ENCODE measurements at places on chromosomes 11 and 22.

GRCh38 chr22:28795932-28796856, 4.2 kb downstream of the XBP1 start:
- no peak for DNase-seq

GRCh38 chr11:67371189-67371910, 2.0 kb downstream of the CLCF1 start:
- DNase-seq = peak; percentile 78

- DNase-seq = no peak
These were observed 17.5 kb upstream of the FOLR1 start for GRCh38 chr11:72174302-72175070.

DNA sequence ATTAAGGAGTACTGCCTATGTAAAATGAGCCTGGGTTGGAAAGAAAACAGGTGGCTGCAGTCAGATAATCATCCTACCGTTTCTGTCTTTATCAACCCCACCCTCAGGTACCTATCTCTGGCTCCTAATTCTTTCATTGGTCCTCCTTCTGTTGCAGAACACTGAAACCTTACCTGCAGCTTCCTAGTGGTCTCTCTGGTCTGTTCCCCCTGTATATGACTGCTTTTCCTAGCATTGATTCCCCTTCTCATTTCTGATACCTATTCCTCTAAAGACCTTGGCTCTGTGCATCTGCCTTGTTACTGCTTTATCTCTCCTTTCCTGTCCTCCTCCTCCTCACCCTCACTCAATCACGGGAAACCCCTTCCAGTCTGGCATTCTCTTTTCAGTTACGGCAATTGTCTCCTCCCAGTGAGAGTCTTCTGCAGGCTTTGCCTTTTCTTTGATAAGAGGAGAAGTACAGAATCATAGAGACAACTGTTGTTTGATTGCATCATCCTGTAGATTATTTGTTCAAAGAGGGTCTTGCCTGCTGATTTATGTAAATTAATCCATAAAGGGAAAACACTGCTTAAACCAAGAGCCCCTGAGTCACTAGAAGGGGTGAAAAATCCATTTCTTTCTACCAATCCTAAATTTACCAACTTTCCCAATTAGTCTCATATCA, 301.2 kb downstream of the AASDHPPT start:
- DNase-seq = no peak

DNA sequence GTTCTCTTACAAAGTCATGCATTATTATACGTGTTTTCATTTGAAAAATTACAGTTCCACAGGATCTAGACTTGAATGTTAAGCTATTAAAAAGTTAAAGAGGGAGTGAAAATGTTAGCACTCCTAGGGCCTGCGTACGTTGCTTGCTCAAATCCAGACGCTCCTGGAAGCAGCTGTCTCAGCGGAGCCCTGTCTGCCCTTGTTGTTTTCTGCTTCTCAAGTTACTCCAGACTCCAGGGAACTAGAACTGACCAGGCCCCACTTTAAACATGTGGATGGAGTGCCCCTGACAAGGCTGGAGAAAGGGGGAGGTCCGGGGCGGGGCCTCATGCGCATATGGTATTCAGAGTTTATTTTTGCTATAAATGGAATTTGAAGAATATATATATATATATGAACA, 9.6 kb downstream of the PARVB start:
- DNase-seq = peak; percentile 68

- DNase-seq = peak; percentile 68
These were observed 44.1 kb downstream of the GNB1L start for GRCh38 chr22:19810381-19811201.

DNA sequence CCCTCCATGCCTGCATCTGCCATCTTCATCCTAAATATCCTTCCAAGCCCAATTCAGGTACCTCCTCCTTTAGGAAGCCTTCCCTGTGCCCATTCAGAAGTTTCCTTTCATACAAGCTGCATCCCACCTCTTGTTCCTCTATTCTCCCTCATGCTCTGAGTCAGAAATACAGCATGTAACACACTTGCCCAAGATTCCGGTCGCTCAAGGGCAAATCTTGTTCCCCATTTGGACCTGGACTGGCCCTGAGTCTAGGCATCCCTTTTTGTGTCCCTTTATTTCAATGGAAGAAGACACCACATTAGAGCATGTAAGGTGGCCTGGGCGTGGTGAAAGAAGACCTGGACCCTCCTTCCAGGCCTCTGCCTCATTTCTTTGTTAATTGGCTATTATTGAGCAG, 38.5 kb downstream of the RTL6 start:
- no peak for DNase-seq

GRCh38 chr11:132263241-132263640, 892.8 kb downstream of the NTM start:
- DNase-seq = no peak

DNA sequence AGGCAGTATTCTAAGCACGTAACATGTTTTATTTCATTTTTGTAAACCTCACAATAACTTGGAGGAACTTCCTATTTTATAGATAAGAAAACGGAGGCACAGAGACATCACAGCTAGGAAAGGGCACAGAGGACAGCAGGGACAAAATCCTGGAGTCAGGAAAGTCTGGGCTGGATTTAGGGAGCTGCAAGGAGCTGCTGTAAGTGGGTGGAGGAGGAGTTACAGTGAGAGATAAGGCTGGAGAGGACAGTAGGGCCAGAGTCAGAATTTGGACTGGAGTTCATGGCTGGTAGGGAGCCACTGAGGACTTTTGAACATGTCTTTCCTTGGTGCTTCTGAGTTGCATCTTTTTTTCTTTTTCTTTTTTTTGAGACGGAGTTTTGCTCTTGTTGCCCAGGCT, 32.2 kb upstream of the PTPRJ start:
- DNase-seq = peak; percentile 67

DNA sequence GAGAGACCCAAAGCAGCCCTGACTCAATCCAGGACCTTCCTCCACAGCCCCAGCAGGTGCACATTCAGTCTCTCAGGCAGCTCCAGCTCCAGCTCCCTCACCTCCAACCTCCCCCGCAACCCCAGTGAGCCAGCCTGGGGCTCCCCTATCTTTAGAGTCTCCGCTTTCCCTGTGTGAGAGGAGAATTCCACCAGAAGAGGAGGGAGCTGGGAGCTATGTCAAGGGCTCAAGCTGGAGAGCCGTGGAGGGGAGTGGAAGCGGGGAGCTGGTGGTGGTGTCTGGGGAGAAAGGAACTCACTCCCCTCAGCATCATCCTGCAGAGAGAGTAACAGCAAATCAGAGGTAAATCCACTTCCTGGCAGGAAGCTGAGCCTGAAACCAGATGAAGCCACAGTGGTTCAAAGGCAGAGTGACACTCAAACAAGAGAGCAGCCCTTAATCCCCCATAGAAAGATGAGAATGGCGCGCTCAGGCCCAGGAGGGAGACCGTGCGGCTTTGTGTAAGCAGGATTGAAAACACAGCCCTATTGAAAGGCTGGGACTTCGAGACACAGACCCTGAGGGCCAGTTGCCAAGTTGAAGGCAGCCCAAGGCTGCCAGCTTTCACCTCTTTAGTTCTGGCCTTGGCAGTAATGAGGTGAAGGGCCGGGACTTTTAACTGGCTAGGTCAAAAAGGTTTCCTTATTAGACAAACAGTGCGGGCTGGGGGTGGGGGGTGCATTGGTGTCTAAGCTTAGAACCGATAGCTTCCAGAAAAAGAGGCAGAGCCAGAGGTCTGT, 21.4 kb upstream of the CDON start:
- DNase-seq = no peak

- peak; percentile 22 for DNase-seq
These were observed 113.7 kb downstream of the INSC start for GRCh38 chr11:15228331-15228849.

- DNase-seq = no peak
These were observed 44.6 kb upstream of the KLHL35 start for GRCh38 chr11:75477614-75477935.

- peak; percentile 43 for DNase-seq
These were observed 51.9 kb downstream of the IGLL1 start for GRCh38 chr22:23527971-23528740.

- DNase-seq = peak; percentile 28
These were observed 64.8 kb downstream of the CELSR1 start for GRCh38 chr22:46472722-46473016.

- DNase-seq = peak; percentile 99
These were observed 4.2 kb downstream of the MRGPRF start for GRCh38 chr11:69008737-69009440.

DNA sequence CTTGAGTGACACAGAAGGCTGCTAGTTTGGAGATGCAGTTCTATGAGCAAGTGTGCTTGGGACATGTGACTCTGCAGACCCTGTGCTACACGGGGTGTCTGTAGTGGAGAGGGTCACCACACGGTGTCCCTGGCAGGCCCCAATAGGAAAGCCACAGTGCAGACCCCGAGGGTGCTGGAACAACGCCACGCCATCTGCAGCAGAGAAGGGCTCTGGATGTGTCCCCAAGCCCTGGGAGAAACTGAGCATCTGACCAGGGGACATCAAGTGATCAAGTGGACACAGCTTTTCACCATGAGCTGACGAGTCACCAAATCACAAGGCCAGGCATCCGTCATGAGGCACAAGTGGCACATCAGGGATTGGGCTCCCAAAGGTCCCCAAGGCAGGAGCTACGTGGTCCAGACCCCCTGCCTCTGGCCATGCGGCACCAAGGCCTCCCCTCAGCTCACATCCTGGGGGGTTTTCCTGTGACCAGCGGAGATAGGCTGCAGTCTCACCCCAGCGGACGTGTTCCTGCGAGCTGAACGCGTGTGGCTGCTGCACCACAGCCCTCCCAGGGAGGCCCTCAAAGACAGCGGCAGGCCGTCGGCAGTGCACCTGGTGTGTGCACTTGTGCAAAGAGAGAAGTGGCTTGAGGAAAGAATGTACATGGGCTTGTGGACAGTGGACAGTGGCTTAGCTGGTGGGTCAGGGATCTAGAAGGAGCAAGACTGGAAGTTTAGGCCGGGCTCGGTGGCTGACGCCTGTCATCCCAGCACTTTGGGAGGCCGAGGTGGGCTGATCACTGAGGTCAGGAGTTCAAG, 96.7 kb downstream of the RPS6KA4 start:
- DNase-seq = peak; percentile 50

DNA sequence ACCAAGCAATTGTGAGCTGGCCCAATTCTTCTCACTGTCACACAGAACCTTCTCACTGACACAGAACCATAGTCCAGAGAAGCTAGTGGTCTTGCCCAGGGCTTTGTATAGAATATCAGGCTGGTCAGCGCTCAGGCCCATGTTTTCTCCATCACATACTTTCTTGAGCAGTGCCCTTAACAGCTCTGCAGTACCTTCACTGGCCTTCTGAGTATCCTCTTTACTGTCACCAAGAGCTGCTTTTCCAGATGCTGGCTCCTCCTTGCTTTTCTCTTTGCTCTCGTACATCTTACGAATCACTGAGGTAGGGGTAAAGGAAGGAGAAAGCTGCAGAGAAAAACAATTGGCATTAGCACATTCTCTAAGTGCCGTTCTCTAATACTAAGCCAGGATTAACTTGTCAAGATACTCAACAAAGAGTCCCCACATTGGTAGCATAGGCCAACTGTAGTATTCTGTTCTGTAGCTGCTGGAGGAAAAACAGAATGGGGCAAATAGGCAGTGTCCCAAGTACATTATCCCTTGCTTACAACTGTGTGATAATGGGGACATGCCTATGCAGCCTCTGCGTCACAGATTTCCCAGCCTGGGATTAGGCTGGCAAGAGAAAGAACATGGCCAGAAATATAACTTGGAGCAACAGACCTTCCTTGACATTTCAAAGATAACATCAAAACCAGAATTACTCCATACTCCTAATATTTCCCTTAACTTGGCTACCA, 43.5 kb downstream of the DRG1 start:
- DNase-seq = no peak

DNA sequence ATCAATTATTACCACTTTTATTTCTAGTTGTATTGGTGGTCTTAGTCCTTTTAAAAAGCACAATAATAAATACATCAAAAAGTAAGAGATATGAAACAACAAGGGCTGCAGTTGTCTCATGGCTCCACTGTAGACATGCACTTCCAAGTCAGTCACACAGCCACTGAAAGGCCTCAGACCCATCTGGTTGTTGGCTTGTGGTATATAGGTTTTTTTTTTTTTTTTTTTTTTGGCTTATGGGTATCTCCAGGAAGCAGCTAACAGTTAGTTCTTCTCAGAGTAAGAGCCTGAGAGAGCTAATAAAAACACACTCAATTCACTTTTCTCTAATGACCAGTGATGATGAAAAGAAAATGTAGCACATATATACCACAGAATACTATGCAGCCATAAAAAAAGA, 6.0 kb upstream of the OR52E6 start:
- no peak for DNase-seq

DNA sequence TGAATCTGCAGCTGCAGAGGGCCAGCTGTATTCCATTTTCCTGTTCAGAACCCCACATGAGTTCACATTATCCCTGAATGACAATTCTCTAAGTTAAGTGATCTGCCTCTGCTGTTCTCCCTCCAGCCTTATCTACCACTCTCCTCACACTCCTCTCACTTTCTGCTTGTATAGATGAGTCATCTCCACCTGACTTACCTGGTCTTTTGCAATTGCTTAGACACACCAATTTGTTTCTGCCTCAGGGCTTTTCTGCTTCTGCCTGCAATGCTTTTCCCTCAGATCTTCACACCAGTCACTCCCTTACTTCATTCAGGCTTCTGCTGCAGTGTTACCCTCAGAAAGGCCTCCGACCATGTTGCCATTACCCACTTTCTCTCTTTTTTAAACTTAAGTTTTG, 118.1 kb downstream of the ATM start:
- DNase-seq = peak; percentile 93

DNA sequence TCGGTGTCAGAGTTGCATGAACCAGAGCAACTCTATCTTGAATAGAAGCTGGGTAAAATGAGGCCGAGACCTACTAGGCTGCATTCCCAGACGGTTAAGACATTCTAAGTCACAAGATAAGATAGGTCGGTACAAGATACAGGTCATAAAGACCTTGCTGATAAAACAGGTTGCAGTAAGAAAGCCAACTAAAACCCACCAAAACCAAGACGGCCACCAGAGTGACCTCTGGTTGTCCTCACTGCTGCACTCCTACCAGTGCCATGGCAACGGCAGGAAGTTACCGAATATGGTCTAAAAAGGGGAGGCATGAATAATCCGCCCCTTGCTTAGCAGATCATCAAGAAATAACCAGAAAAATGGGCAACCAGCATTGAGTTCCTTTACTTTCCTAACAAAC, 2.4 kb upstream of the KAT5 start:
- peak; percentile 70 for DNase-seq

- DNase-seq = no peak
These were observed 19.5 kb upstream of the SPON1 start for GRCh38 chr11:13942971-13943381.

- no peak for DNase-seq
These were observed 18.4 kb upstream of the NNMT start for GRCh38 chr11:114277637-114278341.

DNA sequence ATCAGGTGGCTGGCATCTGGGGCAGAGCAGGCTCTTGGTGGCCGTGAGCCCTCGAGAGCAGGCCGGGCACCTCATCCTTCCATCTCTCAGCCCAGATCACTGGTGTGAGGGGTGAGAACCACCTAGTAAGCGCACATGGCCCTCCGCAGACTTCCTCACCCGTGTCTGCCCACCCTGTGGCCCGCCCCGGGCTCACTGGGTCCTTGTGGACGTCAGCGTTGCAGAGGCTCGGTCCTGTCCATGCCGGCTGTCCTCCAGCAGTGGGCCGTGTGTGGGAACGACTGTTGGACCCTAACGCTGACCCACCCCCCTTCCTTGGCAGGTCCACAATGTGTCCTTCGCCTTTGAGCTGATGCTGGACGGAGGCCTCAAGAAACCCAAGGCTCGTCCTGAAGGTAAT, 17.2 kb upstream of the PARVG start:
- DNase-seq = no peak

GRCh38 chr22:29369460-29369859, 18.9 kb downstream of the AP1B1 start:
- peak; percentile 90 for DNase-seq

- DNase-seq = no peak
These were observed 87.3 kb downstream of the METTL15 start for GRCh38 chr11:28195449-28195848.

- DNase-seq = peak; percentile 94
These were observed 34.6 kb upstream of the MN1 start for GRCh38 chr22:27836181-27836580.

All from islet precursor cell (in vitro differentiated cells).